CD4-positive, alpha-beta memory T cell (primary cell): ENCODE measurements at places on chromosomes 16 and 17. TPM values are rescaled to one million over a fixed set of nuclear protein-coding genes. Genes with fewer than 3 reads are reported as not detected.

Gene TPPP3
- total RNA-seq = not detected

Gene ZDHHC1
- total RNA-seq = not detected

Gene PPP1R1B
- not detected for total RNA-seq

Gene MSRB1
- total RNA-seq = 10.6 TPM

Gene CACNB1
- total RNA-seq = 22.2 TPM

DNA sequence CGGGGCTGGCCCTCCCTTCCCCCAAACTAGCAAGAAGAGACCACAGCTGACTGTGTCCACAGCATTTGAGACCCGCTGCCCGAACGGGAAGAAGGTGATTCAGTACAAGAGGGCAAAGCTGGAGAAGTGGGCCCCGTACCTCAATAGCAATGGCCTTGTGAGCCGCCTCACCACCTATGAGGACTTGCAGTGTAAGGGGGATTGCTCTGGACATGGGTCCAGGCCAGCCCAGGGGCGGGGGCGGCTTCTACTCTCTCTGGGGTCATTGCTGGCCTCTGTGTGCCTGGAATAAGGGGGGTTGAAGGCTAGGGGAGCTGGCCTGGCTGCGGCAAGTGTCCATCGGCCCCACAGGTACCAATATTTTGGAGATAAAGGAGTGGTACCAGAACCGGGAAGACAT lies 12.9 kb upstream of the KATNB1 start:
- DNase-seq = no peak

DNA sequence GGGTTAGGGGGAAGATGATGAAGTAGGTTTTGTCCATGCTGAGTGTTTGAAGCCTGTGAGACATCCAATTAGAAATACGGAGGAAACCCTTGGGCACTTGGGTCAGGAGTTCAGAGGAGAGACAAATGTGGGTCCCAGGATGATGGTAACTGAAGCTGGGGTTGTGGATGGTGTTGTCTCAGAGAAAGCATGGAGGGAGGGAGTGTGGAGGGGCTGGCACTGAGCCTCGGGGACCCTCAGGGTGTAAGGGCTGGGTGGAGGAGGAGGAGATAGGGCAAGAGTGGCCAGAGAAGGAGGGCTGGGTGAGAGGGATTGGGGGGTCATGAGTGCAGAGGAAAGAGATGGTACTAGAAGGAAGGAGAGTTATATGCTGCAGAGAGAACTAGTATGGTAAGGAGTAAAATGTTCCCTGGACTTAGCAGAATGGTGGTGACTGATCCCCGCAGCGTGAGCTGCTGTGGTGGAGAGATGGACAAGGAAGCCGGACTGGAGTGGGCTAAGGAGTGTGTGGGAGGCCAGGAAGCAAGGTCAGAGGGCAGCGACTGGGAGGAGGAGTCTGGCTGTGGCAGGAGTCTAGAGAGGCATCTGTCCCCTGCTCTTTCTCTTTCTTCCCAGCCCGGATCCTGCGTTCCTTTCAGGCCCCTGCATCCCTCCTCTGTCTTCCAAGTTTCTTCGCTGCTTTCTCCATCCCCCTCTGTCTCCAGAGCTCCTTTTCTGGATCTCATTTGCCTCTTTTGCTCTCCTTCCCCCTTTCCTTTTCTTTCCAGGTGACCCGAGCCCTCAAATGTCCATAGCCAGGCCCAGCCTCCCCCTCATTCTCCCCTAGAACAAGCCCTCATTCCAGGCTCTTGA lies 3.9 kb upstream of the COL1A1 start:
- DNase-seq = no peak

DNA sequence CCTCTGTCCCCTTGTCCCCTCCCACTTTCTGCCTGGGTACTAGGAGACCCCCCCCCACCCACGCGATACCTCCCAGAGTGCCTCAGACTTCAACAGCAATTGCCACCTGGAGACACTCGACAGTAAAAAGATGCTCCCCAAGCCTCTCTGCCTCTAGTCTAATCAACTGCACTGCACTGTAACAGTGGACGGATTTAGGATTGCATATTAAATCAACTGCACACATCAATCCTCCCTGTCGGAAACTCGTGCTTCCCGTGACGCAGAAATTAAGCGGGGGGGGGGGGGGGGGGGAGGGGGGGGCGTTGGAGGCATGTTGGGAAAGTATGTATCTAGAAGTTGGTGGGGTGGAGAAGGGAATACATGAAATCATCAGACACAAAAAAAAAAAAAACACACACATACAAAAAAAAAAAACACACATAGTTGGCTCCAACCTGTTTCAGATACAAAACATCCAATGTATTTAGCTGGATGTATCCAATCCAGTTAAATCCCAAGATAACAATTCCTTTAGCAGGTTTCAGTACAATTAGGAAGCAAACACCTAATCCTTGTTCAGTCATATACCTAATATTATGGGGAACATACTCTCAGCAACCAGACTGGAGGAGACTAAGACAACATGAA lies 29.7 kb downstream of the FAM222B start:
- DNase-seq = peak; percentile 3
